A172 (cell line): ENCODE measurements at places on chromosomes 1 and 21.

DNA sequence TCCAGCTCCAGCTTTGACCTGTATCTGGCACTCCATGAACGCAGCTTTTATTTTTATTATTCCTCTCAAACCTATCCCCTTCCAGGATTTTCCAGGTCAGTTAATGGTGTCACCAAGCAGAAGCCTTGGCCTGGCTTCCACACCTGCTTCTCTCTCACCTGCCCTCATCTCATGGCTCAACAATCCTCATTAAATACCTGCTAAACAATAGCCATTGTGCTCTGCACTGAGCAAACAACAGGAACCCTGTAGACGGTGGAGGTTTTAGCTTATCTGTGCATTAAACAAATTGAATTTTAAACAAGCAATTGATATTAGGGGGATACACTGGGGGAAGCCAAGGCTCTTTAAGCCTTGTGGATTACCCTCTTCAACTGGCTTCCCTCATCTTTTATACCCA is 15.3 kb downstream of the PYCR2 start:
- DNase-seq = no peak

GRCh38 chr1:156163712-156164111 is 10.3 kb downstream of the SEMA4A start:
- no peak for DNase-seq

- peak; percentile 22 for DNase-seq
These were observed 84.2 kb upstream of the RGS2 start for GRCh38 chr1:192724670-192725069.

- DNase-seq = peak; percentile 35
These were observed 729.0 kb upstream of the BRINP3 start for GRCh38 chr1:191206513-191207207.

DNA sequence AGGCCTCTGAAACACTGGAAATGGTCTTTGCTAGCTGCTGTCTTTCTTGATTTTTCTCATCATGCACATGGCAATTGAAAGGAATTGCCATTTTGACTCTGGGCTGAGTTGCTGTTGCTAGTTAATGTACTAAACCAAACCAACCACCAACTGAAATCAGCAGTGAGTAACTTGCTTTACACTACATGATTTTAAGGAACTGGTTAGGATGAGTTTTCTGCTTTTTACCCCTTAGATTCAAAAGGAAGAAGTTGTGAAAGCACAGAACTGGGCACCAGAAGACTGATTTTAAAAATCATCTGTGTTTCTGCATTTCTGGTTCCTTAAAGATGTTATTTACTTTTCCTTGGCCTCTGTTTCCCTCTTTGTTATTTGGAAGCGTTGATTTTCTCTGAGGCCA is 361.9 kb downstream of the HLX start:
- DNase-seq = no peak
